ENCODE measurements at places on chromosomes 7 and 10. TPM values are rescaled to one million over a fixed set of nuclear protein-coding genes. Genes with fewer than 3 reads are reported as not detected.

The GALNT17 gene
- 72.1 TPM for total RNA-seq

- DNase-seq = no peak
Observed at GRCh38 chr7:2807460-2807844, 36.7 kb downstream of the GNA12 start.

The MALRD1 gene
- total RNA-seq = 1.1 TPM

The AP3M1 gene
- total RNA-seq = 27.6 TPM

DNA sequence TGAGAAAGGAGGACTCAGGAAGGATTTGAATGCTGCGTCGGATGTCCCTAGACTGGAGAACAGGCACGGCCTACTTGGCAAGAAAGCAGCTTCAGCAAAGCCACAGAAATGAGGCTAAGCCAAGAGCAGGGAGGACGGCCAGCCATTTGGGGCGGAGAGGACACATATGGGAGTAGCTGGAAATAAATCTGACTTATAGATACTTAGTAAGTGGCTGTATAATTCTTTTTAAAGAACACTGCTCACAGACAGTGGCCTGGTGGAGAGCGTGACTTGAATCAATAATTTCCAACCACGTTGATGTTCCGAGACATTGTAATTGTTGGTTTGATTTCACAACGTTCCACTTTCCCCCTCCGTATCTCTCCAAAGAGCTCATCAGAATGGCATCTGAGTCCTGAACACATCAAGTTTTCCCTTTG, 67.7 kb upstream of the JCAD start:
- no peak for DNase-seq

DNA sequence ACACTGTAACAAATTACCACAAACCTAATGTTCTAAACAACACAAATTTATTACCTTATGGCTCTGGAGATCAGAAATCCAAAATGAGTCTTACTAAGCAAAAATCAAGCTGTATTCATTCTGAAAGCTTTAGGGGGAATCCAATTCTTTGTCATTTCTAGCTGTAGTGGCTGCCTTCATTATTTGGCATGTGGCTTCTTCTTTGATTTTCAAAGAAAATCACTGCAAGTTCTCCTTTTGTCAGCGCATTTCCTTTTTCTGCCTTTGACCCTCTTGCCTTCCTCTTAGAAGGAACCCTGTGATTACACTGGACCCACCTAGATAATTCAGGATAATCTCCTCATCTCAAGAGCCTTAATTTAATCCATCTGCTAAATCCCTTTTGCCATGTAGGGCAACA, 36.9 kb downstream of the ZPBP start:
- no peak for DNase-seq

GRCh38 chr7:101419831-101420230, 57.2 kb downstream of the COL26A1 start:
- DNase-seq = no peak

DNA sequence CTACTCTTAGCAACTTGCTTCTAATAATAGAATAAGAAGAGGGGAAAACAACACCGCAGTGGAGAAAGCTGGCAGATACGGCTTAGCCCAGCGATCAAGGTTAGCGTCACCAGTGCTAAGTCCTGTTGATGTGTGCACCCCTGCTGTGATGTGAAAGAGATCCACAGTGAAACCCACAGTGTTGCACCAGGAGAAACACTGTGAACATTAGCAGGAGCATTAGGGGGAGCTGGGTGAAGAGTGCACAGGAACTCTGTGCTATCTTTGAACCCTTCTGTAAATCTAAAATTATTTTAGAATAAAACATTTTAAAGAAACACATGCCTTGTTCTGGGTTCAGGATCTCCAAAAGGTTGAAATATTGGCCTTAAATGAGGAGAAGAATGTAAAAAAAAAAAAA, 154.1 kb upstream of the UNC5B start:
- no peak for DNase-seq

The MKI67 gene
- 2.4 TPM for total RNA-seq

The BET1 gene
- total RNA-seq = 12.6 TPM

DNA sequence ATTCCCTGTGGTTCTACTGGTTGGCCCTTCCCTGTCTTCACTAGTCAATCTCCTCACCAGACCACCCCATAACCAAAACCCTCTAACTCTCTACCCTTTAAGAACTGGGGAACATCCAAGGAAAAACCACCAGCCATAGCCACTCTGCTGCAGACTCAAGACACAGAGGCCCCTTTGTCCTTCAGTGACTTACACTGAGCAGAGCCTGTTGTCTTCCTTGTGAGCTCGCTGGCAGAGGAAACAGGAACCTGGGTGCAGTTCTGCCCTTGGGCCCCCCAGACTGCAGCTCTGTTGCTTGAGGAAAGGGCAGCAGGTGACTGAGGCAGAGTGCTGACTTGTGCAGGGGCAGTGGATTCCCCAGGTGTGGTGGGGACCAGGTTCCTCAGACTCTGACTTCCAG, 30.6 kb downstream of the ZC3HAV1 start:
- no peak for DNase-seq

- no peak for DNase-seq
Observed at GRCh38 chr7:45192621-45193041, 35.0 kb downstream of the RAMP3 start.

DNA sequence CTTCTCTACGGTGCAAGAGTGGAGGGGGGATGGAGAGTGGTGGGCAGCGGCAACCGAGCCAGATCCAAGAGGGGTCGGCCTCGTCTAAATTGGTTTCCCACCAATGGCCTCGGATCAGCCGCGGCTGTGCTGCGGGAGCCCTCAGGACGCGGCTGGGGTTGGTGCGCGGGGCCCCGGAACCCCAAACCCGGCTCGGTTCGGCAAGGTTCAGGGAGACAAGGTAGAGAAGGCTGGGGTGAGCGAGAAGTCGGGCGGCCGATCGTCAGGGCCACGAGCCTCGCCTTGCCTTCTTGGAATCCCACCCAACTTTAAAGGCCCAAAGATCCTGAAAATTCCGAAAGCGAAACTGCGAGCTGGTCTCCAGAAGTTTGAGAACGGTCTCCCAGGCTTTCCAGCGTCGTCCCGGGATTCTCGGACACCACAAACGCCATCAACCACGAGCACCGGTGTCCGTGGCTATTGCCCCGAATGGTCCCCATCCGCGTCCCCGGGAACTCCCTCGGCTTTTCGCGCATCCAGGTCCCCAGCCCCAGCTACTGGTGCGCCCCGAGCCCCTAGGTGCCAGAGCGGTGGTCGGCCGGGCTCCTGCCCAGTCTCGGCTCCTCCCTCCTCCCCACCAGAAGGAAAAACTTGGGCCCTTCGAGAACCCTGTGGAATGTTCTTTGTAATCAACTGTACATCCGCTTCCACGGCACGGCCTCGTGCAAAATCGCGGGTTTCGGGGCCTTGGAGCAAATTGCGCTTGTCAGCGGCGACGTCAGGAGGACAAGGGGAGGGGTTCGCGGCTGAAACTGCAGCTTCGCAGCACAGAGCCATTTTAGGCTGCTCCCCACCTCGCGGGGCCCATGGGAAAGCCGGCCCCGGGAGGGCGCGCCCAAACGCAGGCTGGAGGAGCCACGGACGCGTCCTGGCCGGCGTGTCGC, 3.2 kb downstream of the SFMBT2 start:
- peak; percentile 80 for DNase-seq

DNA sequence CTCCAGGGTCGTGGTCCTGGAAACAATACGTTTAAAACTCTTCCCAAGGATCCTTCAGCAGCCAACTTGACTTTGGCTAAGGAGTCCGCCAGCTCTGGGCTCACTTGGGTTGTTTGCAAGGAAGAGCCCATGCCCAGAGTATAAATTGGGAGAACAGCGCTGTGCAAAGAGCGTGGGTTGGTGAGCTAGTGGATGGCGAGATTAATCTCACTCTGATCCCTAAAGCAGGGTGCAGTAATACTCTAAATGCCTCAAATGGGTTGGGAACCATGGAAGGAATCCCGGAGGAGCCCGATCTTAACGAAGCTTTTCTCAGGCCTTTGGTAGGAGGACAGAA, 495 bp upstream of the SDHAF3 start:
- no peak for DNase-seq

DNA sequence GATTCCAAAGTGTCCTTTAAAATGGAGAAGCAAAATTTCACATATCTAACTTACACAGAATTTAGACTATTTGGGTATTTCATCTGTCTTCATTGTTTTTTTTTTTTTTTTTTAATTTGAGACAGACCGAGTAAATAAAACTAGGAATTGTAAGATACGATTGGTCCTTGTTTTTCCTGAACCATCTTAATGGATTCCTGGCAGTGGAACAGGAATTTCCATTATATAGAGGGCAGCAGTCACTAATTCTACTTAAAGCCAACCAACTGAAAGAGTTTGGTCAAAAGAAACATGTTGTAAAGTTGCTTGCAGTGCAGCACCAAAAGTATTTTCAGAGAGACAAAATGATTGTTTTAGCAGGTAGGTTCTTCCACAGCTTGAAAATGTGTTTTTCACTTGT, 72.5 kb upstream of the HGF start:
- no peak for DNase-seq

GRCh38 chr7:98913026-98913425, 34.7 kb downstream of the TRRAP start:
- DNase-seq = no peak

The CACNA2D1 gene
- total RNA-seq = 38.5 TPM

DNA sequence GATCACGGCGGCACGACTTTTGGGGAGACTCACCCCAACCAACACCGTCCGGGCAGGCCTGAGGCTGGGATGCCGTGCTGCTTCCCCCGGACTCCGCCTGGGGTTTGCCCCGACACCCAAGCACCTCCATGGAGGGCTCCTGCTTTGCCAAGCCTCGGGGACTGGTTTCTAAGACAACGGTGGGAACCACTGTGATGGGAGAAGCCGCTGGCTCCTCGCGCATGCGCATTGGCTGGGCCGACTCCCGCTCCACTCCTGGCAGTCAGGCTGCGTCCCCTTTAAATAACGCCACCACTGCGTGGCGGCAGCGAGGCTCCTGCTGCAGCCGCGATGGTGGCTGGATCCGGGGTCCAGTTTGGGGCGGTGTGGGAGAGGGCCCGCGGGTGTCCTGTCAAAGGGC, 201.0 kb downstream of the ZNF716 start:
- no peak for DNase-seq

DNA sequence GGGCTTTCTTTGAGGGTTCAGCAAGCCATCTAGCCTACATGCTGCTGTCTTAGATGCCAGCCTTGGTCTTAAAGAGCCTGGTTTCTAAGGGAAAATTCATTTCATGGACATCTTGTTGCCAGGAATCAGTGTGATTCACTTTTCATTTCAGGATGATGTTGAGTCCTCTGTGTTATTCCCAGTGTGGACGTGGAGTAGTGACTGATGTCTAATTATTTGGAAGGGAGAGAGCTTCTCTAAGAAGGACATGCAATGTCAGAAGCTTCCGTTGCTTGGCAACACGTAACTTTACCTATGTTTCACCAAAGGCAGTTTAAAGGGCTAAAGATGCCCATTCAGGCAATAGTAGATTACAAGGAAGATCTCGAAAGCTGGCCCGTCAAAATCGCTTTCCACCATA, 89.0 kb downstream of the PTPRE start:
- DNase-seq = no peak

DNA sequence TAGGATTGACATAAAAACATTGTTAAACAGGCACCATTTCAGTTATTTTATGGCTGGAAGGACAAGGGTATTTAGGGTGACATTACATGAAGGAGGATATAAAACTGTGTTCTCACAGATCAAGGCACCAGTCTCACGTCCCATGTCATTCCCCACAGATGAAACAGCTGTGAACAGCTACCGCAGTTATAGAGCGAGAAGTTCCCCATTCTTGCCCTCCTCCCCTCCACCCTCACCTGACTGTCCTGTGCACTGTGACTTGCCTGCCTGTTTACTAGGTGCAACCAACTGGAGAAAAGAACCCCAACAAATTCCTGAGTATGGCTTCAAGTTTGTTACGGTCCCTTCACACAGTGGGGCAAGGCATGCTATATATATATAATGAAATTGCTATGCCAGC, 141.6 kb downstream of the SND1 start:
- DNase-seq = no peak

DNA sequence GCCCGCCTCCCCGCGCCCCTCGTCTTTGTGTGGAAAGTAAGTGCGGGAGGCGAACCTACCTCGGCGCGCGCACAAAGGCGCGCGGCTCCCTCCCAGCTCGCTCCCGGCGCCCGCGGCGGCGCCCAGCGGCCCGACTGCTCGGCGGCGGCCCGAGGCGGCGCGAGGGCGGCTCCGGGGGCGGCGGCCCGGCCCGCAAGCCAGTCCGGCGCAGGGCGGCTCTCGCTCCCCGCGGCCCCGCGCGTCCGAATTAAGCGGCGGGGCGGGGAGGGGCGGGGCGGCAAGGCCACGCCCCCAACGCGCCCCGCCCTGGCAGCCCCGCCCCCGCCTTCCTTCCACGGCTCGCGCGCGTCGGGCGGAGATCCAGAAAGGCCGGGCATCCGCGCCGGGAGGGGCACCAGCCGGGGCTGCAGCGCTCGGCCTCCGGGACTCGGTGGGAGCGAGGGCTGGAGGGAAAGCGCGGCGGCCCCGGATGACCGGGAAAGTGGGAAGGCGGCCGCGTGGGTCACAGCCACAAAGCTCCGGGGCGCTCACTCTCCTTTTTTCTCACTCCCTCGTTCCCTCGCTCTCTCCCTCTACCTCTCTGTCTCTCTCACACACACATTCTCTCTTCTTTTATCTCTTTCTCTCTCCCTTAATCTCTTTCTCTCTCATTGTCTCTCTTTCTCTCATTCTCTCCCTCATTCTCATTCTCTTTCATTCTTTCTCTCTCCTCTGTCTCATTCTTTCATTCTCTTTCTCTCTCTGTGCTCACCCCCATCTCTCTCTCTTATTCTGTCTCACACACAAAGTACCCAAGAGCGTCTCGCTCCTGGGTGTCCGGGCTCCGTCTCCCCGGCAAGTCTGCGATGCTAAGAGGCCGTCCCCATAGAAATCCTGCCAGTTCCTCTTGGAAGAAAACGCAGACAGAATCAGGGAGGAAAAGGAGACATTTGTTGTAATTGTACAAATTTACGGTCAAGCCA, 170.2 kb downstream of the FAM107B start:
- peak; percentile 90 for DNase-seq

- no peak for DNase-seq
Observed at GRCh38 chr10:49270565-49270964, 28.4 kb upstream of the C10orf71 start.

DNA sequence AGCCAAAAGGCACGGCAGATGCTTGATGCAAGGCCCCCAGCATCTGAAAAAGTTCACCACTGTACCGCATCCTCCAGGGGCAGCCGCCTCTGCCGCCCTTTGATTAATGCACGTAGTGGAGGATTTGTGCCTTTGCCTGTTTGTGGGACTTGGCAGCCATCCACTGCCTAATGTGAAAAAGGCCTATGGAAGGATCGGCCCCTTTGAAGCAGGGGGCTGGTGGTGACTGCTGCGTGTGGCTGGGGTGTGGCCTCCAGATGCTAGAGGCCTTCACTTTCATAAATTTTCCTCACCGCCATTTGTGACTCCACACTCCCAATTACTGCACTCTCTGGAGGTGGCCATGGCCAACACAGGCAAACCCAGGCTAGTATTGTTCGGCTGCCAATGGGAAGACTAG, 226.0 kb downstream of the BMPER start:
- no peak for DNase-seq

DNA sequence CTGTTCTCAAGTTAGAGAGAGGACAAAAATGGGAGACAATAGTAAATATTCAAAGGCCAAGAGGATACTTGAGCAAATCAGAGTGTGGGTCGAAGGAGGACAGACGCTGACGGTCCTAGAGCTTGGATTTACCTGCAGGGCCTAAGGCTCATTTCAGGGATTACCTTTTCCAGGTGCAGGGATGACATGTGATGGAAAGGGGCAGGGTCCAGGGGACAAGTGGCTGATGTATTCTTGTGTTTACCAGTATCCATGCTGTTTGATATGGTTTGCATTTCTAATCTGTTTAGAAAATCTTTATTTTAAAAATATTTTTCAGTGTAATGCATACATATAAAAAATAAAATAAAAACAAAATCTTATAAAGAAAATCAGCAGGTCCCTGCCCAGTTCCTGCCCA, 5.3 kb downstream of the GALNTL5 start:
- no peak for DNase-seq

The ICA1 gene
- total RNA-seq = 37.1 TPM

The MMD2 gene
- not detected for total RNA-seq
